Eye (tissue), 1 donor: ENCODE measurements at places on chromosomes 5 and 9.

- no peak for DNase-seq
Observed at GRCh38 chr5:60148366-60148765, 254.8 kb upstream of the PDE4D start.

DNA sequence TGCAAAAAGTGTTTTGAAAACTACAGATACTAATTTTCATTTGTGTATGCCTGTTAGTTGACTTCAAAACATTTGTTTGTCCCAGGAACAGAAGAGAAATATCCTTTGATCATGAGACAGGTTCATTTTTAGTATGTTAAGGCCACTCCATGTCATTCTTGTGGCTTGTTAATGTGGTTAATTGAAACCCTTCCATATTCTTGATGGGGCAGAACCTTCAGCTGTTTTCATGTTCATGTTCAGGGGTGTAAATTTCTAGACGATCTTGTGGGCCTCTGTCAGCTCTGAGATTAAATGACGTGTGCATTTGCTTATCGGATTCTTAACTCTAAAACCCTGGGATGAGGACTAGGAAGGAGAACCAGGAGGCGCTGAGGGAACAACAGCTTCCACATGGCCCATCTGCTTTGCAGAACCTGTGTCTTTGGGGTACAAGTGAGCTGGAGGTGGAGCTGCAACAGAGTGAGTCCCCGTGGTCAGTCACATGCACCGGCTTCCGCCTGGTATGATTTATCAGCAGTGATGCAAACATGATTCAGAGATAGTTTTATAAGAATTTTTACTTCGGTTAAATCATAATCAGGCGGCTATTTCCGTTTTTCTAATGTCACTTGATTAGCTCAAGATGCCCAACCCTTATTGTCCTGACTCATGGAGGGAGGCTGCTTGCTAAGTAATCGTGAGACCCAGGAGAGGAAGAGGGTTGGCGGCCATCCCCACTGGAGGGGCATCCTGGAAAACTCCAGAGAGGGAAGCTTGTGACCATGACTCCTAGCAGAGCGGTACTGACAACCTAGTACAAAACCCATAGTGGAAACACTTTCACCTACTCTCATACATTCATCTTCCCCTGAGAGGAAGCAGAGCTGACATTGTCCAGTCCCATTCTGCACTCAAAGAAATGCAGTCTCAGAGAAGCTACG, 138.4 kb downstream of the C9orf152 start:
- peak; percentile 19 for DNase-seq

DNA sequence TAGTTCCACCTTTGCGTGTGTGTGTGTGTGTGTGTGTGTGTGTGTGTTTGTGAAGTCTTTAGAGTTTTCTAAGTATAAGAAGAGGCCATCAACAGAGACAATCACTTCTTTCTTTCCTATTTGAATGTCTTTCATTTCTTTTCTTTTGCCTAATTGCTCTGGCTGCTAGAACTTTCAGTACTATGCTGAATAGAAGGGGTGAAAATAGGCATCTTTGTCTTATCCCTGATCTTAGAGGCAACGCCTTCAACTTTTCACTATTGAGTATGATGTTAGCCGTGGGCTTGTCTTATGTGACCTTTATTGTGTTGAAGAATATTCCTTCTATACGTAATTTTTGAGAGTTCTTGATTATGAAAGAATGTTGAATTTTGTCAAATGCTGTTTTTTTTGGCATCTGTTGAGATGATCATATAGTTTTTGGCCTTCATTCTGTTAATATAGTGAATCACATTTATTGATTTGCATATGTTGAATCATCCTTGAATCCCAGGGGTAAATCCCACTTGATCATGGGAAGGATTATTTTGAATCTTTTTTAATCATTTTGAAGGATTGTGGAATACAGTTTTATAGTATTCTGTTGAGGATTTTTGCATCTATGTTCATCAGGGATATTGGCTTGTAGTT, 134.8 kb upstream of the CD180 start:
- DNase-seq, result no peak

GRCh38 chr9:38423273-38423972, 831 bp downstream of the IGFBPL1 start:
- peak; percentile 71 for DNase-seq

DNA sequence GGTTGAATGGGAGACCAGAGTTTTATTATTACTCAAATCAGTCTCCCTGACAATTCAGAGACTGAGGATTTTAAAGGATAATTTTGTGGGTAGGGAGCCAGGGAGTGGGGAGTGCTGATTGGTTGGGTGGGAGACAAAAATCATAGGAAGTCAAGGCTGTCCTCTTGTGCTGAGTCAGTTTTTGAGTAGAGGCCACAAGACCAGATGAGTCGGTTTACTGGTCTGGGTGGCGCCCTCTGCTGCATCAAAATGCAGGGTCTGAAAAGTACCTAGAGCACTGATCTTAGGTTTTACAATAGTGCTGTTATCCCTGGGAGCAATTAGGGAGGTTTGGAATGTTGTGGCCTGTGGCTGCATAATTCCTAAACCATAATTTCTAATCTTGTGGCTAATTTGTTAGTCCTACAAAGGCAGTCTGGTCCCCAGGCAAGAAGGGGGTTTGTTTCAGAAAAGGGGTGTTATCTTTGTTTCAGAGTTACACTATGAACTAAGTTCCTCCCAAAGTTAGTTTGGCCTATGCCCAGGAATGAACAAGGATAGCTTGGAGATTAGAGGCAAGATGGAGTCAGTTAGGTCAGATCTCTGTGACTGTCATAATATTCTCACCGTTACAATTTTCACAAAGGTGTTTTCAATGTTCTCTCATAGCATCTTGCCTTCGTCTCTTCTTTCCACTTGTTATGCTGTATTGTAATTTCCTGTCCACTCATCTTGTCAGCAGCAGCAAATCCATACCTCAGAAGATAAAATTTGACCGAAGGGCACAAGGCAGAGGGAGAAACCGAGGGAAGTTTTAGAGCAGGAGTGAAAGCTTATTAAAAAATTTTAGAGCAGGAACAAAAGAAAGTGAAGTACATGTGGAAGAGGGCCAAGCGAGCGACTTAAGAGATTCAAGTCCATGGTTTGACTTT, 59.2 kb upstream of the CLINT1 start:
- peak; percentile 61 for DNase-seq

- DNase-seq, result no peak
Observed at GRCh38 chr9:70556771-70557170, 142.3 kb upstream of the KLF9 start.

DNA sequence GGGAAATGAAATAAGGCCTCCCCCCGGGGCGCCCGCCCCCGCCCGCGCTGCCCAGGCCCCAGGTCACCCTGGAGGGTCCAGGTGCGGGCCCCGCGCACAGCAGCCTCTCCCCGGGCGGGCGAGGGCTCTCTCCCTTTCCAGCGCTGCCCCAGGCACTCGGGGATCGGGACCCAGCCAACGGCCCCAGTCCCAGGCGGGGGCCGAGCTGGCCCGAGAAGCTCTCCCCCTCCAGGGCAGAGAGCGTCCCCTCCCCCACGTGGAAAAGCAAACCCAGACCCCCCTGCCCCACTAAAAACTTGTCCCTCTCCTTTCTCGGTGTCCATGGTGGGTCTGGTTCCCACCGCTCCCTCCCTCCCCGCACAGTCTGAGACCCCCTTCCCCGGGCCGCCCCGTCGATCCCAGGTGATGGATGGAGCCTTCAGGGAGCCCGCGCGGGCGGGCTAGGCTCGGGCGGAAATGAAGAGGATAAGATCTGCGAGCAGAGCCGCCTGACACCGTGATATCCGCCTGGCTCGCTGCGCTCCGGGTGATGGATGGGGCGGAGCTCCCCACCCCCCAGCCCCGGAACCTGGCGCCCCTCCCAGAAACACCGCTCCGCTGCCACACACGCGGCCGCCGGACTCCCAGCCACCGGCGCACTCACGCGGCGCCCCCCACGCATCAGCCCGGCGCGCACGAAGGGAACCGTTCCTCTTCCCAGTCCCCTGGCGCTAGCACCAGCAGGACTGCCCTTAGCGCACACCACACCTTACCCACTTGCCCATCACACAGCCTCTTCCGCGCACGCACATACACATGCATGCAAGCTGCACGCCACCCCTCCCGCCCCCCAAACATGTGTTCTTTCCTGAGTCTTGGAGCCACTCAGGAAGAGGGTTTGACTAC, 81.7 kb upstream of the ZBTB43 start:
- peak; percentile 49 for DNase-seq

- no peak for DNase-seq
Observed at GRCh38 chr9:136222906-136223285, 18.0 kb upstream of the LHX3 start.

DNA sequence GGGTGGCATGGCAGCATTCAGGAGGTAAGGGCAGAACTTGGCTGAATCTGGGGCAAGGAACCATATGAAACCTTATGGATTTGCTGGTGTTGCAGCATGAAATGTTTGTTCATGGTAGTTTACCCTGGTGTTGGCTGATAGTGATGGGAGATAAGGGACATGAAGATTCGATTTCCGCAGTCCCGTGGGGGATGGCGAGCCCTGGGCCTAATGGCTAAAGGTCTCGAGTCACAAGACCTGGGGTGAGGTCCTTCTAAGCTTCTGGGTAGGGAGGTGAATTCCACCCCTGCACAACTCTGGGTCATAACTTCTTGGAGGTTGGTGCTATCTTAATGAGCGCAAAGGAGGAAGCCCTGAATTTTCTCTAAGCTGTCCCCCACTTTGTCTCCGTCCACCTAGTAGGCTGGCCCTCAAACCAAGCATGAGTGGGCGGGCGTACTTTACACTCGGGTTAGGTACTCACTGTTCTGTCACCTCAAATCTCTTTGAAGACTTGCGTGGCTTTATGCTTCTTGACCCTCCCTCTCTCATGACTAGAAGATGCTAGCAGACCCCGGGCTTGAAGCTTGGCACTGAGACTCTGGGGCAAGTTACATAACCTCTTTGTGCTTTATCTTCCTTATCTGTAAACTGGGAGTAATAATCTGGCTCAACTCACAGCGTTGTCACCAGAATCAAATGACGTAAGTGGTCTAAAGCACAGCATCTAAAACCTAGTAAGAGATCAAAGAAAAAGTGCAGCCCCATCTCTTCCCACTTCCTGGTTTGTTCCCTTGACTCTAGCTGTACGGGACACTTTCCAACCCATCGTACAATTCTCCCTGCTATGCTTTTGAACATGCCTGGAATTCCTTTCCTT, 72.5 kb downstream of the BASP1 start:
- DNase-seq, result no peak

- DNase-seq, result no peak
Observed at GRCh38 chr9:105281272-105281671, 36.8 kb downstream of the SLC44A1 start.

GRCh38 chr9:99602854-99603253, 218.8 kb upstream of the NR4A3 start:
- DNase-seq, result no peak

- DNase-seq, result no peak
Observed at GRCh38 chr5:132663771-132664695, 6.1 kb downstream of the IL13 start.

- no peak for DNase-seq
Observed at GRCh38 chr9:38315085-38315595, 77.4 kb upstream of the ALDH1B1 start.

DNA sequence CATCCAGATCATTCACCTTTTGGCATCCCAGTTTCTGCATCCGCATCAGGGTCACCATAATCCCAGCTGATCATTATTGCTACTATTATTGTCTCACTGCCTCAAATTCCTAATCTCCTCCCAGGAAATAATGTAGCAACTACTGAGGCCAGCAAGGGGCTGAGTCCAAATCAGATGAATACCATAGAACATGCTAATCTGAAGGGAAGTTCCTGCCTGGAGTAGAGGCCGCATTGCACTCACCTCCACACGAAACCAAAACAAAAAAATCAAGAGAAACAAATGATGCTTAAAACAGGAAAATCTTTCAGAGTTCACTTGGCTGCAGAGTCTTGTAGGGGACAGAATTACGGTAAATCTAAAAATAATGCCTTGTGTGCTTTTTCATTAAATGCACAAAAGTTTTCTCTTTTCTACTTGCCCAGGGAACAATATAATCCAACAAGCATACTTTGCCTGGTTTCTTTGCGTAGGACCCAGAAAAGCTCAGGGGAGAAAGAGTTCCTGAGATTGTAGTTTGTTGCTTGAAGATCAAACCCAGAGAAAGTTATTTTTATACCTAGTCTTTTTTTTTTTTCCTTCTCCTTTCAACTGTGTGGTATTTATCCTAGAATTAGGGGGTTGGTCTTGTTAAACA, 87.7 kb upstream of the KLF4 start:
- DNase-seq, result no peak
